LoVo (cell line): ENCODE measurements at places on chromosomes 3 and 15.
A peak's percentile ranks its signal among the peaks of the same experiment; 100 is the strongest.

GRCh38 chr3:184005941-184006507 lies 11.7 kb downstream of the ABCC5 start:
- DNase-seq, result peak; percentile 97

DNA sequence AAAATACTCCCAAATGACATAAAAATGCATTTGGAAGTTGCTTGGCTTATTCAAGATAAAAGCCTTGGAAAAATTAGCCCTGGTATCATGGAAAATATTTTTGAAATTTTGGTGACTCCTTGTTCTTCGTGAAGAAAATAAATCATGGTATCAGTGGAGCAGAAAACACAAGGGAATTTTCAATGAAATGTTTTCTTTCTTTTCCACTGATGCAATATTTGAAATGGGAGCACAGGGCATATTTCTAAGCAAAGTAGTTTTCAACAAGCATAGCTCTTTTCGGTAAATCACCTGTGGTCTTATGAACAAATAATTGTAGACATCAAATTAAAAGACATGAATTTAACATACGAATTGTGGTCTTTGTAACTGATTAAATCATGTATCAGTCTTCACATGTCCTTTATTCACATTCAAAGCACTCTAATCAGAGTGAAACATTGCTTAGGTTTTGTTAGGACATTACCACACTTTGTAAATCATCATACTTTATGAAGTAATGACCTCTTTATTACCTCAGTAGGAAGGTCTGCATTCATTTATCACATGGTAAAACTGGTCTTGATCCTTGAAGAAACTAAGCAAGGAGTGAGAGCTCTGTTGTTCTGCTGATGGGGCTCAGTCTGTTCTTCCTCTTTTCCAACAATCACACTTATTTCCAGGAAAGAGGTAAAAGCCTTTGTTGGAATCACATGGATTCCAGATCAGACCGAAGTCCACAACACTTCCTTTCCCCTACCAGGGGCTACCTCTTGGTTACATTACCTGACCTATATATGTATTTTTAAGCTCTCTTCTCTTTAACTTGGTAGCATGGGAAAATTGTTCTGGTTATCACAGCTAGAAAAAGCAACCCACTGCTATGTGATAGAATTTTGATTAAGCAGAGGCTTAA lies 413.5 kb upstream of the THBS1 start:
- DNase-seq, result no peak

DNA sequence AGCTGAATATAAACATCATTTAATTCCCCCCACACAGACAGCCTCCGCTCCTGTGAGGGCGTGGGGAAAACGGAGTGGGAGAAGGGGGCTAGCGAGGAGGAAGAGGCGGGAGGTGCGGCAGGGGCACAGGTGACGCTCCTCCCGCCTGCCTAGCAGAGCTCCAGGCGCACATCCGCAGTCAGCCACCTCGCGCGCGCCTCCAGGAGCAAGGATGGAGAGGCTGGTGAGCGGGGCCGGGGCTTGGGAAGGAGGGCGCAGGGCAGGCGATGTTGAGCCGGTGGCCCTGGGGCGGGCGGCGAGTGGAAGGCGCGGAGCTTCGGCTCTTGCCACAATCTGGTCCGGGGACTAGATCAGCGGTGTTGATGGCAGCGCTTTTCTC lies at the start of gene CD200:
Gene CD200, plus strand, starts transcription at position 155 of the 379 bp plus-strand sequence. Its CDS starts 57 bp downstream, at position 212.
- DNase-seq, result peak; percentile 61

DNA sequence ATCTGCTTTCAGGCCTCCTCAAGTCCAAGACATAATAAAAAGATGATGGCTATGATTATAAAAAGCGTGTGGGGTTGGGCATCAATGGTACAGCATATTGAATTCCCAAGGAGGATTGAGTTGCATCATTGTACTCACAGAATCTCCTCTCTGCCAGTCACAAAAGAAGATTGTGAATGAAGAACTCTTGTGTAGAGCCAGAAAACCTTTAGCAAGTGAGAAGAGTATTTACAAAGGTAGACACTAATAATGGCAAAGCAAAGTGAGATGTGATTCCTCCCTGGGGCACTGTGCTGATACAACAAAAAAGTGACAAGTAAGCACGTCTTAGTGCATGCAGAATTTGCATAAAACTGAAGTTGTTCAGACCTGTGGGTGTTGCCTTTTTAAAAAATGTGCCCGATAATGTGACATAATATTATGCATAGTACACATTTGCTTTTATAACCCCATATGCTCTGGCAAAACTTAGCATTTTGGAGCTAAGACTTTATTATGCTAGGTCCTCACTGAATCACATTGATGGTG lies 291.2 kb upstream of the TBC1D5 start:
- no peak for DNase-seq

DNA sequence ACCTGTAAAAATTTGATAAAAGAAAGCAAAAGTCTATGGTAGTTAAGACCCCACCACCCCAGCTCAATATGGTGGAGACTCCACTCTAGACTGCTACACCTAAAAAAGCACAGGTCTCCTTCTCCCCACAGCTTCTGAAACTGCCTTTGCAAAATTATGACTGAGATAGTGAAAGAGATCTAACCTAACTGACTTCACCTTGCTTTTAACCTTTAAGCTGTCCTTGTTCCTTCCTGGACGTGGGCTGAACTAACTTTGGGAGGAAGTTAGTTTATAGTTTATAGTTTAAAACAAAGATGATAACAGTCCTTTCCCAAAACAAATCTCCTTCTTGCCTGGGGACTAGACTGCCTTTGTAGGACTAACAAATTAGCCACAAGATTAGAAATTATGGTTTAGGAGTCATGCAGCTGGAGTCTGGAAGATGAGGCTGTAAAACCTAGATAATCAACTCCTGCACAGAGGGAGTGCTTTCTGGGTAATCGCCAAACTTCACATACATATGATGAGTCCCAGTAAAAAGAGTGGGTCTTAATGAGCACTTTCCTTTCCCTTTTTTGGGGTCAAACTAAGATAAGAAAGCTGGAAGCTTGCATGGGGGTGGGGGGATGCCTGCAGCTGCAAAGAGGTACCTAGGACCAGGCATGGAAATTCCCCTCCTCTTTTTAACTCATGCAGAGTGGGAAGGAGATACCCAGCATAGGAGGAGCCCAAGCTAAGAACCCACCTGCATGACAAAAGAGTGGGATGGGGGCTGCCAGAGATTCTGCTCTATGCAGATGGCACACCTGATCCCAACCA lies 17.5 kb downstream of the CCR8 start:
- DNase-seq, result no peak

DNA sequence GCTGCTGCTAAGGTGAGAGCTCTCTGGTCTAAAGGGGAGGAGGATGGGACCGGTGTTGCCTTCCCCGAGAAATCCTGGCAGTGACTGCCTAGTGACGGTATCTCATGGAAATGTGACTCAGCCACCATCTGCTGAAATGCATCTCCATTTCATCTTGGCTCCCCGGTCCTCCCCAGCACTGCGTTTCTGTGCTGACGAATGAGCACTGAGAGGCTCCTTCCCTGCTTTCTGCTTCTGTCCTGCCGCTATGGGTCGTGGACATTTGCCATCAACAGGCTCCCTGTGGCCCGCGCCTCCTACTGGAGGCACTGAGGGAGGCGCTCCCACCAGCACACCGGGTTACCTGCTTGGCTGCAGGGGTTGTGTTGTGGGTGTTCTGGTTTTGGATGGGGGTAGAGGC lies 13.5 kb upstream of the SEC13 start:
- no peak for DNase-seq
